Activated T-helper 1 cell treated with Interleukin-2 at 50 U/mL for 16 hours (primary cell): ENCODE measurements at places on chromosomes 1 and 21.

DNA sequence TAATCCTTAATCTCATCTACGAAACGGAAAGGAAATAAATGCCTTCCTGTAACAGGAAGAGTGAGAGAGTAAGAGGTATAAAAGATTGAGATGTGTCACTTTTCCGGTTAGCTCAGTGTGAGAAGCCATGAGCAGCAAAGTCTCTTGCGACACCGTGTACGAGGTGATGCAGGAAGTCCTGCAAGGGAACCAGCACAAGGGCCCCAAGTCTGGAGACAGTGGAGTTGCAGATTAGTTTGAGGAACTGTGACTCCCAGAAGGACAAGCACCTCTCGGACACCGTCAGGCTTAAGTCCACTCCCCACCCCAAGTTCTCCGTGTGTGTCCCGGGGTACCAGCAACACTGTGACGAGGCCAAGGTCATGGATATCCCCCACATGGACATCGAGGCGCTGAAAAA lies 592.3 kb upstream of the ADGRL2 start:
- no peak for DNase-seq

GRCh38 chr1:68173936-68174737 lies 58.2 kb downstream of the WLS start:
- no peak for DNase-seq

DNA sequence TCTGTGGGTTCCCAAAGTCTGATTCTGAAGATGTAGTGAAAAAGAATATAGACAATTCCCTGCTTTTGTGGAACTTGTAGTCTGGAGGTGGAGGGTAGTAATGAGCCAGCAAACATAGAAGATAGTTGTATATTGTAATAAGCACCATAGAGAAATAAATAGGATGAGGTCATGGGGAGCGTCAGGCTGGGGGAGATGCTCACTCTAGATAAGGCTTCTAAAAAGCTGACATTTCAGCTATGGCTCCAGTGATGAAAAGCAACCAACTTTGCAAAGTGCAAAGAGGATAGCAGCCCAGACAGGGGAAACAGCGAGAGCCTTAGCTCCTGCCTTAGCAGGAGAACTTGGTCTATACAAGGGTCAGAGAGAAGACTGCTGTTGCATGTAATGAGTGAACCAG lies 98.0 kb upstream of the RALGPS2 start:
- no peak for DNase-seq

GRCh38 chr1:60425528-60425927 lies 352.0 kb upstream of the C1orf87 start:
- no peak for DNase-seq

GRCh38 chr1:180230791-180231505 lies 884 bp downstream of the LHX4 start:
- no peak for DNase-seq

DNA sequence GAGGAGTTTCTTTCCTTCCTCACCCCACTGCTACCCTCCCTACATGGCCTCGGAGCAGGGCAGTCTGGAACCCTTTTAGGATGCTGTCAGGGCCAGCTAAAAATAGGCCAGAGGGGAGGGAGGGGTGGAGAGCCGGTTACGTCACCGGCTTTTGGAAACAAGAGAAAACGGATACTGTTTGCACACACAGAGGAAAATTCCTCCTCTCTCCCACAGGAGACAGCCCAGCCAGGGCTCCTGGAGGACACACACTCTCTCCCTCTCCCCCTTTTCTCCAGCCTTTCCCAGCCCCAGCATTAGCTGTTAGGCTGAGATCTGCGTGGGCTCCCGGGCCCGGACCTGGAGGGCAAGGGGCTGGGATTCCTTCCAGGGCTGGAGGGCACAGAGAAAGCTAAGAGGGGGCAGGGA lies 20.0 kb upstream of the ALDH4A1 start:
- no peak for DNase-seq

GRCh38 chr1:230054092-230054749 lies 12.8 kb upstream of the GALNT2 start:
- no peak for DNase-seq

- peak; percentile 68 for DNase-seq
Observed at GRCh38 chr1:206507284-206508129, at the start of gene RASSF5. TSS of gene RASSF5 (plus strand) at chr1:206507531. CDS start at chr1:206507603, 72 bp downstream.

DNA sequence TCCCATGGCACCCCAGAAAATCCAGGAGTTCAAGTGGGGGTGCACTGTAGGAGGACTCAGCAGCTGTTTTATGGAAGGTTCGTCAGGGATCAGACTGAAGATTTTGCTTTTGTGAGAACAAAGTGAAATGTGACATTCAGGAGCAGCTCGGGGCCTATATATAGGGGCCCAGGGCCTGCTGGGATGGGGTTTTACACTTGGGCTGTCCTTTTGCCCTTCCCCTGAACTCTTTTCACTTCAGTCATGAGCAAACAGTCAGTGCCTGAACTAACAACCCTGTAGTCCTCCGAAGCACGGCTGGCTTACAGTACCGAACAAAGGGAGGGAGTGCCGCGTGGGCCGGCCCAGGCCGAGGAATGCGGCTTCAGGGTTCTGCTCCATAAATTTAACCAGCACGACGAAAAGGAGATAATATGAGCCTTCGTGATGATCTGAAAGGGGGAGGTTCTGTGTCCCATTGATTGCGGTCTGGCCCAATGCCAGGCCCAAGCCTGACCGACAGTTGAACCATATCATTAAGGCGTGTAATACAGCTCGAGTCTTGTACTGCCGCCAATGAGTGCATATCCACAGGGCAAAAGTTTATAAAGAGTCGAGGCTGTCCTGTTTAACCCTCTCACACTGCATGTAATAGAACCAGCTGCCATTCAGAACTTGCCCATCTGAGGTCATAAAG lies 139.9 kb downstream of the DHRS3 start:
- DNase-seq = no peak

GRCh38 chr1:179583771-179584320 lies 7.8 kb upstream of the TDRD5 start:
- DNase-seq = no peak

DNA sequence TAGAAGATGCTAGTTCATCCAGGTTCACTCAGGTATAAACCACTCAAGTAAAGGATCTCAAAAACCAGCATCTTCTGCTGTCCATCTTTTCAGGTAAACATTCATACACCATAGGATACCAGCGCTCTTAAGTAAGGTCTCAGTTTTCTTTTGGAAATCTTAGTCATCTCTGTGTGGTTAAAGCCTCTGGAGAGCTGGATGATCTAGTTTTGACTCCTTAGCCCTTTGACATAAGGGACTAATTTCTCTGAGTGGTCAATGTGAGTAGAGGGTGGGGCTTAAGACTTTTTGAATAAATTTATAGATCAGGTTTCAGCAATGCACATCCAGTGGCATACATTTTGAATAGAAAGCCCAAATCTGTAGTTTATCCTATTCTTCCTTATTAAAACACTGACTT lies 92.3 kb downstream of the CTH start:
- no peak for DNase-seq

DNA sequence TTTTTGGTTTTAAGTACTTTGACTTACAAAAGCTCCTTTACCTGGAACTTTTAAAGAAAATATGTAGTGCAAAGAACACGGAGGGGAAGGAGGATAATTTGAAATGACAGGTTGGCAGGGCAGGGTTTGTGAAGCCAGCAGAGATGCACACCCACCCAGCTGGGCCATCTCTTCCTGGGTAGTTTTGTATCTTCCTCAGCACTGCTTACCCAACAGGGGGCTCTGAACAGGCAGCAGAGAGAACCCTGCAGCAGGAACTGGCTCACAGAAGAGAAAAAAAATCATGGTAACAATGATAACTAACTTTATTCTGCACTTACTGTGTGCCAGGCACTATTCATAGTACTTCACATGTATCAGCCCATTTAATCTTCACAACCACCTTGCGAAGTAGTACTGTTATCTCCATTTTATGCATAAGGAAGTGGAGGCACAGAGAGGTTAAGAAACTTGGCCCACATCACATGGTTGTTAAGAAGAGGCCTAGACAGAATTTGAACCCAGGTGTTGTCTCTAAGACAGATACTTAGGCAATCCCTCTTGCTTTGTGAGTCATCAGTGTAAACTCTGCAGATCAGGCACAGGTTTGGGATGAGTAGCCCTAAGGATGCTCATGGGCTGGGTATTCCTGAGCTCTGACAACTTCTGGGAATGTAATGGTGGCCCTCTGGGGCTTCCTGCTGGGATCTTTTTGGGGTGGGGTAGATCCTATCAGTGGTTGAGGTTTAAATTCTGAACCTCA lies 60.8 kb downstream of the ELK4 start:
- no peak for DNase-seq

- DNase-seq = no peak
Observed at GRCh38 chr1:56376188-56376984, 203.0 kb downstream of the PLPP3 start.

DNA sequence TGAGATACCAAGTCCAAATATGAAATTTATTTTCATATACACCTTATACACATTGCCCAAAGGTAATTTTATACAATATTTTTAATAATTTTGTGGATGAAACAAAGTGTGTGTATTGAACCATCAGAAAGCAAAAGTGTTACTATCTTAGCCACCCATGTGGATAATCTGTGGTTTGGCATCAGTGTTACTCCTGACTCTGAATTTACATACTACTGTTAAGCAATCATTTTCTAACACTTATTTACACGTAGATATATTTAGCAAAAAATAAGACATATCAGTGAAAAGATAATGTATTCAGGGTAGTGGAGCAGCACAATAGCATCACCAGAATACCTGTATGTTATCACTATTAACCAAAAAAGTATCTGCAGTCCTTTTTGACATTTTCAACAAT lies 23.8 kb downstream of the DENND2D start:
- no peak for DNase-seq

DNA sequence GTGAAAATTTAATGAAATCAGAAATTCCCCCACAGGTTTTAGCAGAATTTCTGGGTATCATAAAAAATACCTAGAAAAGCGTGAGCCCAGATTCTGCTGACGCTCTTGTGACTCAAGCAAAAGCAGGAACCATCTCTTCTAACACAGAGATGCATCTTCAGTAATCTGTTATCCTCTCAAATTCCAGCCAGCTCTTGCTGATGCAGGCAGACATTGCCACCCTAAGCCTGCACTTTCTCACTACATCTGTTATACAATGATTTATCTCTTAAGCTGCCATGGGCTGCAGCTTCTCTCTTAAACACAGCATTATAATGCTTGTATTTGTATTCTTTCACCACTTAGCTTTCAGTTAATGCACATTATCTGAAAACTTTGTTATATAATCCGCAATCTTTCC lies 113.0 kb upstream of the RGS1 start:
- no peak for DNase-seq

DNA sequence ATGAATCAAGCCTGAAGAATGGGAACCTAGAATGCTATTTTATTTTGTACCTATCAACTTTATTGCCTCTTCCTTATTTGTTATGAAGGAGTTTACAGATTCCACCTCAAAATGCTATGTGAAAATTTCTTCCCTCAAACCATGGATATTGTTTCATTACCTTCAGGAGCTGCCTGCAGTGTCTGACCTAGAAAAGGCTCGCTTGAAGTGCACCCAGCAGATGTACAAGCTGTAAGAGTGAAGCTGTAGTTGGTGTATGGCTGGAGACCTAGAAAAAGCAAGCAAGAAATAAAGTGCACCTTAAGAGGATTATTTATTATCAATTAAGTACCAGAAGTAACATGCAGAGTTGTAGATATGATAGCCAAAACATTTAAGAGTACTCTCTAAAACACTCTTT lies 199.4 kb downstream of the KCTD3 start:
- DNase-seq = no peak

- DNase-seq = no peak
Observed at GRCh38 chr1:200139661-200140250, 112.2 kb downstream of the NR5A2 start.

DNA sequence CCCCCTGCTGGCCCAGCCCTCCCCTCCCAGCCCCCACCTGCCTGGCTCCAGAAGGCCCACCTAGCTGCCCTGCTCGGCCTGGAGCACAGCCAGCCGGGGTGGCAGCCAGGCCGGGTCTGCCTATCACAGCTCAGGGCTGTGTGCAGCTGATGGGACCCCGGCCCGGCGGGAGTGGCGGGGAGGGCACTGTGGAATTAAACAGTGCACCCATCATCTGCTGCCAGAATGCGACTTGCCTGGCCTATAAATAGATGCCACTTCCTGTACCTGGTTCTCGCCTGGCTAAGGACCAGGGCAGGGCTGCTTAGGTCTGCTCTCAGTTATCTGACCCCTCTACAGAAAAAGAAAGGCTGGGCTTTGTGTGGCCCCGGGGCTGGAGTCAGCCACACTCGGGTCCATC lies 98.2 kb upstream of the VAMP3 start:
- no peak for DNase-seq

DNA sequence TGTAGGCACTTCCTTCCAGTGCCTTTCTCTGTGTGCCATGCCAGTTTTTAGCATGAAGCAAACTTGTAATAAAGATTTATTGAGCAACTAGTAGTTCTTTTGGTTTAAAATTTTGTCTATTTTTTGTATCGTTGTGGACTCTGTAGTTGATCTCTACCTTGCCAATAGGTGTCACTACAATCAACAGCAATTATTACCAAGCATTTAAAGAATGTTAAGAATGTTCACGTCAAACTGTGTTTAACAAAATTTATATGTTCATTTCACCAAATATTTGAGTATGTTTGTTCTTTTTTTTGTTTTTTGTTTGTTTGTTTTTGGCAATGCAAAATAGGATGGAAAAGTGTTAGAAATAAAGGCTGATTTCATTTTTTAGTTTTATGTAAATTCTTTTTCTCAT lies 208.1 kb downstream of the PATJ start:
- DNase-seq = no peak

GRCh38 chr1:202624781-202625108 lies 85.5 kb downstream of the SYT2 start:
- no peak for DNase-seq

DNA sequence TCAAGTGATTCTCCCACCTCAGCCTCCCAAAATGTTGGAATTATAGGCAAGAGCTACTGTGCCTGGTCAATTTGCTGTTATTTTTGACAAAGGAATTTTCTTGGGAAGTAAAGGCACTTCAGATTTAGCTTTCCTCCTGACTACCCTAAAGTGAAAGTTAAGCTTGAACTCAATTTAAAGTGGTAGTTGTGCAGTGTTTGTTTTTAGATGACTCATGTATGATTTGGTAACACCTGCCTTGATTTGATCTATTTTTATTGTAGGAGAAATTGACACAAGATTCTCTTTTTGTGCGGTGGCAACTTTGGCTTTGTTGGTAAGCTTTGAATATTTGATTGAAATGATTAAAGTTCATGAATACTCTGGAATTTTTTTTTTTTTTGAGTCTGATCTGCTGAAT lies 5.0 kb downstream of the RABGGTB start:
- DNase-seq = no peak

DNA sequence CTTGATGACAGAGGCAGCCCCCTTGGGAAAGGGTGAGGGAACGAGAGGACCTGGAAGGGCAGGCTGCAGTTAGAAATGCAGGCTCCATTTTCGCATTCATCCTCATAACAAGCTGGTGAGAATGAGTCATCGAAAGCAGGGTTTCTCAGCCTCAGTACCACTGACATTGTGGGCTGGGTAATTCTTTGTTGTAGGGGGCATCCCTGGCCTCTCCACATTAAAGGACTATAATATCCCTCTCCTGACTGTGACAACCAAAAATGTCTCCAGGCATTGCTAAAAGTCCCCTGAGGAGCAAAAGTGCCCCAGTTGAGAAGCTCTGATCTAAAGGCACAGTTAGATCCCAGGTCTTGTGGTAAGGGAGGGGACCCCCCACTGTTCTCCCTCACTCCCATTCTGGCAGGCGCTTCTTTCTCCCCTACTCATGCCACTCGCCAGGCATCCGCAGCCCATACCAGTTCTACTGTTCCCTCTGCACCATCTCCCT lies 20.4 kb downstream of the KCNN3 start:
- DNase-seq = no peak

- DNase-seq = no peak
Observed at GRCh38 chr1:184287001-184287400, 99.8 kb upstream of the C1orf21 start.
